ENCODE measurements at places on chromosomes 13 and 19.
A peak's percentile ranks its signal among the peaks of the same experiment; 100 is the strongest.

DNA sequence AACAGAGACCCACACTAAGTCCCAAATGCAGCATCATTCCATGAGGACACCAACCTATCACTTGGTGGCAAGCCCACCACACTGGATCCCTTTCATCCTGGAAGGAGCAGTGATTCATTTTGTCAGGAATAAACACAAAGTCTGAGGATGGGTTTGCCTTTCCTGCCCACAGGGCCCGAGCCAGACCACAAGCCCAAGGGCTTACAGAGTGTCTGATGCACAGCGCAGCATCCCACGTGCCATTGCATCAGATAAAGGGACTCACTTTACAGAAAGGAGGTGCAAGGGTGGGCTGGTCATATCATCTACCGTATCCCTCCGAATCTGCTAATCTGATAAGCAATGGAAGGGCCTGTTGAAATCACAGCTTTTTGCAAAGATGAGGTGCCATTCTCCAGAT is 12.2 kb upstream of the KCTD15 start:
- no peak for DNase-seq

GRCh38 chr13:94677799-94678198 is 34.5 kb downstream of the SOX21 start:
- DNase-seq, result no peak

DNA sequence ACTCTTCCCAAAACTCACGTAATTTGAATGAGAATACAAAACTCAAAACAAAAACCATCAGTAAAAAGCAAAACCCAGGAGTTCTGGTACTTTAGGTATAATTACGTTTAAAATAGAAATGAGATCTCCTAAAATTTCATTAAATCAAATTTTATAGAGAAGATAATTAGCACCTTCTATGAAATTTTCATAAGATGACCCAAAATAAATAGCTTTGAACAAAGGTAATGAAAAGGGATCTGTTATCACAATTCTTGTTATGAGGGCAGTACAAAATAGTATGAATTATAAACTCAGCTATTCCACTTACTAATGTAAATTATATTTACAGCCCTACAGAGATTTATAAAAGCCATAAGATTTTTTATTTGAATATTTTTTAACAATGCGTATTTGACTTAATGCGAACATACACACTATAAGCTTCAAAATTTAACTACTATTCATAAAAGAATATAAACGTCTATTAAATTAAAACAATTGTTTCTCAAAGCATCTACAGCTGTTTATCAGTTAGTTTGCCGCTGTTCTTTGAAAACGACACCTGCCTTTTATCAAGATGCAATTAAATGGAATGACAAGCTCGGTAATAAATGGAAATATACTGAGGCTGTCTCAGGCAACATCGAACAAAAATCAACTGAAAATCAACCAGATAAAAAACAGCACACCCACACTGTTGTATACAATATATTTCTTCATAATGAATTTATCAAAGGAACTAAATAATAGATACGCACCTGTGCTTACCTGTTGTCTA is 63.8 kb downstream of the KCNRG start:
- peak; percentile 6 for DNase-seq

GRCh38 chr19:30059741-30060457 is 117.9 kb downstream of the URI1 start:
- DNase-seq, result no peak

GRCh38 chr13:78602561-78603239 is 652 bp downstream of the POU4F1 start:
- no peak for DNase-seq

- no peak for DNase-seq
Observed at GRCh38 chr13:32663660-32664059, 77.4 kb downstream of the PDS5B start.

DNA sequence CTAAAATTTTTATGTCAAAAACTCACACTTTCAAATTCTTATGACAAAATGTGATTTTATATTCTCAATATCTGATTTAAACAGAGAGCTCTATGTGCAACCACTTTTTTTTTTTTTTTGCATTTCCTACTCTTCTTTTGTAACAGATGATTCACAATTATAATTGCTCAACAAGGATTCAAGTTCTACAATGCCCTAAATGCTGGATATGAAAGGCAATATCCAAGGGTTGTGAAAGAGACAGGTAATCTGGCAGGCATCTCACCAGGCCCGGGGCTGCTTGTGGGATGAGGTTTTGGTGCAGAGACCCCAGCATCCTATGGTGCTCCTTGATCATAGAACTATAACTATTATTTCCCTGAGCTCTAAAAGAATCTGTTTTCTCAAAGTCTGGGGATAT is 363.6 kb upstream of the NBEA start:
- DNase-seq, result no peak

GRCh38 chr13:25319771-25320170 is 18.3 kb downstream of the NUP58 start:
- peak; percentile 74 for DNase-seq

- peak; percentile 26 for DNase-seq
Observed at GRCh38 chr19:43784981-43785808, 4.4 kb upstream of the KCNN4 start.

- no peak for DNase-seq
Observed at GRCh38 chr13:97262058-97262457, 39.9 kb downstream of the MBNL2 start.

DNA sequence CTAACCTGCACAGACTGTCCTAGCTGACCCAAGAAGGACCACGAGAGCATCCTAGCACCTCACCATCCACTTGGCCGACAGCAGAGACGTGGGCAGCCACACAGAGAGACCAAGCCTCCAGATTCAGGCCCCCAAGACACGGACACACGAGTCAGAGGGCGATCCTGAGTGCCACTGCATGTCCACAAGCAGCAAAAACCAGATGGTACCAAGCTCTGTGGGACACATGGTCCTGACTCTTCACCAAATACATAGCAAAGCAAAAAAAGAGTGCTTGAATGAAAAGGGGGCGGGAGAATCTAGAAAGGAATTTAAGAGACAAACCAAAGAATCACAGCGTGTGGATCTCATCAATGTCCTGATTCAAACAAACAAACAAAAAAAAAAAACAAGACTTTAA is 45.2 kb downstream of the MLLT1 start:
- DNase-seq, result no peak

DNA sequence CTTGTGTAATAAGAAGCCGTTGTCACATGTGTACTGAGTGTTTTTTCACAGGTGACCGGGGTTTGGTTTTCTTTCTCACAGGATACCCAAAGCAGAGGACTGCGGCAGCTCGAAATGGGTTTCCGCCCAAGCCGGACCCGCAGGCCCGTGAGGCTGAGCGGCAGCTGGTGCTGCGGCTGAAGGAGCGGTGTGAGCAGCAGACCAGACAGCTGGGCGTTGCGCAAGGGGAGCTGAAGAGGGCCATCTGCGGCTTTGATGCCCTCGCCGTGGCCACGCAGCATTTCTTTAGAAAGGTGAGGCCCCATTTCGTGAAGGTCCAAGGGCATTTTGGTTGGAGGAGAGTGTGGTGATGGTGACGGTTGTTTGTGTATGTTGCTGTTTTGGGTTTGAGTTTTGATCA is 236.3 kb downstream of the SLC7A1 start:
- DNase-seq, result peak; percentile 59

DNA sequence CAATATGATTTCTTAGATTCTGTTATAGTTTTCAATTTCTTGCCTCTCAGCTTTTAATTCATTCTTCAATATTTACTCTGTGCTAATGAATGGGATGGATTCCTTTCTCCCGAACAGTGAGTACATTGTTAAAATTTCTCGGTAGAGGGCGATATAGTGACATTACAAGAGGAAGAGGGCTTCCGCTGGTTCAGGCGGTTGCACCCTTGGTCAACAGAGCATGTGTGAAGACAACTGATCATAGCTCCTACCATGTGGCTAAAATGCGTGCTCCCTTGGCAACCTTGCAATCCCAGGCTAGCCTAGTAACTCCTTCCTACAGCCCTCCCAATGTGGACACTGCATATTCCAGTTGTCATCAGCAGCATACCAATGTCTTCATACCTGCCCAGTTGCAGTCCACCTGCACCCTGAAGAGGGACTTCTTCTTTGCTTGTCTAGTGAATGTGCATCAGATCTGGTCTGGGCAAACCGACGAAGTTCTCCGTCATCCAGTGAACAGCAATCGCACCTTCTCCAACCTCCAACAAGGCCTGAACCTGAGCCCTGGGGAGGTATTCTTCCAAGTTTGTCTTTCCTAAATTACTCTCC is 653.0 kb upstream of the GPC6 start:
- DNase-seq, result no peak

Data from NCI-H524 (cell line).